ENCODE measurements at places on chromosomes 4 and X.

GRCh38 chr4:2095236-2096072, 36.3 kb downstream of the NAT8L start:
- DNase-seq, result no peak

DNA sequence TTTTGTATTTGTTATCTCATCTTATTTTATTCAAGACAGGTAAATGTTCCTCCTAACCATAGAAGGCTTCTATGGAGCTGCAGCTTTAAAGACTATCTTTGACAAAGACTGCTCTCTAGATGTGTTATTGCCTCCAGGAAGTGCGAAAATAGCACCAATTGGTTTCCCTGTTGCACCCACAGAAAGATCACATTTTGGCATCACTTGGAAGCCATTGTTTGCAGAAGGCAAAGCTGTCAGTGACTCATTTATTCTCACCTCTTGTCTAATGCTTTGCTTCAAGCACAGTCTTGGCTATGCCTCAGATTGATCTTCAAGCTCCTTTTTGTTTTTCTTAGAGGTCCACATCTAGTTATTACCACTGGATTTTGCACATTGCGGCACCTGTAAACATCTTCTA, 150.3 kb downstream of the PCDH7 start:
- no peak for DNase-seq

- DNase-seq, result no peak
These were observed 52.8 kb downstream of the FAM47C start for GRCh38 chrX:37060999-37061398.

GRCh38 chr4:40702137-40702799, 47.5 kb upstream of the NSUN7 start:
- no peak for DNase-seq

DNA sequence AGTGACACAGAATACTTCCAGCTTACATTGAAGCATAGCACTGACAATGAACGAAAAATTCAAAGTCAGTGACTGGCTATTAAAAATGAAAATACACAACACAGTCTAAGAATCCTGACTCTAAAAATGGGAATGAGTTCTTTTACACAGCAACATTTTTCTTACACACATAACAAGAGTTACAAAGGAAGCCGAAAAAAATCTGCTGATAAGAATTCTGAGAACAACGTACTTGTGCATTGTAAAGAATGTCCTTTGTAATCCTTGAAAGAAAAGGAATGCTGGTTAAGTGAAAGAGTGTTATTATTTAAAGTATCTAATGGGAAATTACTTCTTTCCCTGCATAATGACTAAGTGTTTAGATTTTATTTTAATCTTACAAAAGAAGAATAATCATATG, 199.4 kb downstream of the PRDM5 start:
- no peak for DNase-seq

GRCh38 chr4:56540826-56541225, 35.2 kb downstream of the ARL9 start:
- no peak for DNase-seq

GRCh38 chr4:27316176-27316575, 455.5 kb downstream of the STIM2 start:
- no peak for DNase-seq

DNA sequence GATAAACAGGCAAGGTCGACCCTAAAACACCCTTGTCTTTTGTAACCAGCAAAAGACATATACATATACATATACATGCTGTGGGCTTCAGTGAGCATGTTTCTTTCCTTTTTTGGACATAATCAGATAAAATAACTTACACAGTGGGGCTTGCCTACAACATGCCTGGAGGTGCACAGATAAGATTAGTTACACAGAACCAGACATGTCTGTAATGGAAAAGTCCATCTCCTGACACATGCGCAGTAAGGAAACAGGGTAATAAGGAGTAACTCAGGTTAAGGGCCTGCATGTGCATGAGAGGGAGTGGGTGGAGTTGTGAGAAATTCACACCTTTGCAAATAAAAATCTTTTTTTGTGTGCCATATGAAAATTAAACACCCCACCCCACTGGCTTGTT, 3.4 kb downstream of the UGT2A1 start:
- DNase-seq, result no peak

- peak; percentile 30 for DNase-seq
These were observed 11.2 kb downstream of the ABLIM2 start for GRCh38 chr4:8147231-8147970.

DNA sequence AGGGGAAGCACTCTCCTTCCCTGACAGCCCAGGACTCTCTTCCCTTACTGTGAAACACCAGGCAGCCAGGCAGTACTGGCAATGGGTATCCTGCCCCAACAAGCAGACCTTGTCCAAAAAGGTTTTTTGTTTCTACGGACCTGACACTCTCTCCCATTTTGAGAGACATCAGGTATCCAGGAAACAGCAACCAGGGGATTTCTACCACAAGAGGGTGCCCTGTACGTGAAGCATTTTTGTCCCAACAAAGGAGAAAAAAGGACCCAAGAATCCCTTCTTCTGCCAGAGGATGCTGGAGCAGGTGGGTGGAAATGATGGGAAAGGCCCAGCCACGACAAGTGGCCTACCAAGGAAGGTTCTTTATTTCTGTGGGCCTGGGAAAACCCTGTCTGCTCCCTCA, 65.7 kb upstream of the FGF13 start:
- no peak for DNase-seq

DNA sequence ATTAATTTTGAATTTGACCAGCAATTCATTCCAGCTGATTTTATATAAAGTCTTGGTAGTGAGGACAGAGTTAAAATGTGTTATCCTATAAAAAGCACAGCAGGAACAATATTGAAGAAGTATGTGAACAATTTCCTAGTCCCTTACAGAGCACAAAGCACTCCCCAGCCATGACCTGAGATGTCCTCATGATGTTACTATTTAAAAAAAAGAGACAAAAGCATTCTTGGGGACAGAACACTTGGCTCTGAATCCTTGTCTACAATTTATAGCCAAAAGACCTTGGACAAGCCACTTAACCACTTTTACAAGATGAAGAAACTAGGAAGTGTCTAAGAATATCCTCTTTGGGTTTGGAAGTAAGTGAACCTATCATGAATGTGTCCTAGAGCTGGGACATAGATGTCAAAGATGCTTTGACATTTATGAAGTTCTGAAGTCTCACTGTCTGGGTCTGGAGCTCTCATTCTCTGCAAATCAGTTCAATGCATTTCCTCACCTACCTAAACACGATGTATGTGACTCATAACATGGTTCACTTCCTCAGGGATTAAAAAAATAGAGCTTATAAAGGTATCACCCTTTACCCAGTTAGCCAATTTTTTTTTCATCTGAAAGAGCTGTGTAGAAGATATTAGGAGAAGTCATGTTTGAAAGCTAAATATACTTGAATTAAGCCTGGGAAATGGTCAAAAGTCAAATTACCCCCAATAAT, 61.4 kb downstream of the IGFBP7 start:
- no peak for DNase-seq

- DNase-seq, result no peak
These were observed 140.5 kb downstream of the CHRNA9 start for GRCh38 chr4:40475609-40476008.

DNA sequence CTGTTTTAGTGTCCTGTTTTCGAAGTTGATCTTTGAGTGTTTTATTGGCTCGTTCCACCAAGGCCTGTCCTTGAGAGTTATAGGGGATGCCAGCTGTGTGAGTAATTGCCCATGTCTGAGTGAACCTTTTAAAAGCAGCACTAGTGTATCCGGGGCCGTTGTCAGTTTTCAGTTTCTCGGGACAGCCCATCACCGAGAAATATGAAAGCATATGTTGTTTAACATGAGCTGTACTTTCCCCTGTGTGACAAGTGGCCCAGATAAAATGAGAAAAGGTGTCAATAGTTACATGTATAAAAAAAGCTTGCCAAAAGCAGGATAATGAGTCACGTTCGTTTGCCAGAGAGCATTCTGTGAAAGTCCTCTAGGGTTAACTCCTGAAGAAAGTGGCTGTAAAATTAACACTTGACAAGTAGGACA, 48.6 kb upstream of the RASSF6 start:
- DNase-seq, result no peak

DNA sequence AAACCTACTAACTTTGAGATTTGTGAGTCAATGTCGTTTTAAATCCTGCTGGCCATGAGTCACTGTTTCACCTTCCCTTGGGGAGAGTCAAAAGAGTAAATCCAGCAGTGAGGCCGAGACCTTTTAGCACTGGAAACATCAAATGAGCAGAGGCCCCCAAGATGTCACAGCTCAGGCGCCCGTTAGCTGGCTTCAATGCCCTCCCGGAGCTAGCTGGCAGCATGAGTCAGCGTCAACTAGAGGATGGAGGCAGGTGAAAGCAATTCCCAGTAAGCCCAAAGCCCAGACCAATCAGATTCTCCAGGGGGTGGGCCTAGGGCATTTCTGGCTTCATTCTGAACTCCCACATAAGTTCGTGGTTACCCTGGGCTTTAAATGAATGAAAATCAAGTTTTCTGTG, 170.9 kb downstream of the CLCN4 start:
- no peak for DNase-seq

- no peak for DNase-seq
These were observed 174.8 kb upstream of the KLF8 start for GRCh38 chrX:56057325-56057724.

DNA sequence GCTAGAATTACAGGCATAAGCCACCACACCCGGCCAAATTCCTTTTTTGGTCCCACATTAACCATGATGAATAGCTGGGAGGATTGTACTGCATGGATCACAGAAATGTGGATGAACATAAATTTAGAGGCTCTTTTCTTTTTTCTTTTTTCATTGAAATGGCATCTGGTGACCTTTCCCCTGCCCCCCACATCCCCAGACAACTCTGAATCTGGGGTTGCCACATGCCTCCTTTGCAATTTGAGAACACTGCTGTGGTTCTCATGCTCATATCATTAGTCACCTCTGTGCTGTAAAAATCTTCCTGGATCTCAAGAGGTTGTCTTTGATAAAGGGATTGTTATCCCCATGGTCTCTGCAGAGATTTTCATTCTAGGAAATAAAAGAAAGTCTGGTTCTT, 22.8 kb upstream of the FMR1NB start:
- no peak for DNase-seq

GRCh38 chrX:10990418-10990817, 120.7 kb upstream of the HCCS start:
- no peak for DNase-seq

DNA sequence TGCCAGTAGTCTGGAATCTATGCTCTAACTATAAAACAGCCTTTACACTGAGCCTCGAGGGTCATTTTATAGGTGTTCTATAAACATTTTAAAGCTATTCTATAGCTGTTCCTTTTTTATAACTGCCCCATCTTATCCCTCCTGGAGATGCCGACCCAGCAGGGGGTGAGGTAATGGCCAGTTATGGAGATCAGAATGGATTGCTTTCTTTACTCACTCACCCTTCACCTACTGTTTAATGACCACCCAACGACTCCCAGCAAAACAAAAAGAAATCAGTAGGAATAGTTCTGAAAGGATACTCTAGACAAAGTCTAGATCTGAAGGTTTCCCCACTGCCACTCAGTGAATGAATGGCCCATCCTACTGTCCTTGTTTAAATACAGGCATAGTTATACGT, 1113.1 kb downstream of the FAT4 start:
- DNase-seq, result no peak

GRCh38 chr4:155271557-155271956, 63.1 kb downstream of the NPY2R start:
- no peak for DNase-seq

GRCh38 chrX:154799556-154800348, 5.5 kb downstream of the MPP1 start:
- DNase-seq, result no peak

GRCh38 chr4:69224891-69225290, 10.3 kb upstream of the UGT2B11 start:
- DNase-seq, result no peak

GRCh38 chrX:120365320-120365719, 3.4 kb downstream of the ATP1B4 start:
- peak; percentile 61 for DNase-seq

DNA sequence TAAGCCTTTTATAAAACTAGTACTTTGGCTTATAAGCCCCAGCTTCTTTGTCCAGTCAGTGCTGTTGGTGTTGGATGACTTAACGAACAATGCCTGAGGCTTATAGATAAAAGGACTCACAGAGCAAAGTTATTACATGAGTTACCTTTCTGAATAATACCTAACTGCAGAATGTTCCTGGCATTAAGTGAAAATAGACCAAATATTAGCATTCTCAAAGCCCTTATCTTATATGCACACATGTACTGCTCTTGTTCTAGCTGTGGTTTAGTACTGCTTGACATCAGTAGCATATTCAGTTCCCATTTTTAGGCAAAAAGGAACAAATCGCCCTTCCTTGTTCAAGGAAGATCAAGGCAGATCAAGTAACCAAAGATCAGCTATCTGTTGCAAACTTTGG, 131.6 kb downstream of the ZNF330 start:
- DNase-seq, result no peak

DNA sequence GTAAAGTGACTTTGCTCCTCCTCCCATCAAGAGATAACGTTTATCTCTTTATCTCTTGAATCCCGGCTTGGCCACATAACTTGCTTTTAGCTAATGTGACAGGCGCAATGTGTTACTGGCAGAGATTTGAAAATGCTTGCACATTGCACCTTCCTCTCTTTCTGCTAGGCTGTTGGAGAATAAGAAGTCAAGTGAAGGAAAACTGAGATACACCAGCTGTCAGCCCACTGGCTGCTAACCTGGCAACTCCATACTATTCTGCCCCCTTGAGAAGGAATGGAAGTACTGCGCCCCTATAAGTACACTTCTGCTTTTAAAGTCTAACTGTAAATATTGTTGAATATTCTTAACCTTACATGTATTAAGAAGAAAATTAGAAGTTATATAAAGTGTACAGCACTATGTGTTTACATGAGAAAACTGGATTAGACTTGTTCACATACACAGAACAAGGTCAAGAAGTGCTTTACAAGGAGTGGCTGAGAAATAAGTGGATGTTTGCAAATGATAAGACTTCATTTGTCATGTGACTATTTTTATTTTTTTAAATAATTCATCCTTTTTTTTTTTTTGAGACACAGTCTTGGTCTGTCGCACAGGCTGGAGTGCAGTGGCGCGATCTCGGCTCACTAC, 424.5 kb upstream of the CTSO start:
- DNase-seq, result no peak

DNA sequence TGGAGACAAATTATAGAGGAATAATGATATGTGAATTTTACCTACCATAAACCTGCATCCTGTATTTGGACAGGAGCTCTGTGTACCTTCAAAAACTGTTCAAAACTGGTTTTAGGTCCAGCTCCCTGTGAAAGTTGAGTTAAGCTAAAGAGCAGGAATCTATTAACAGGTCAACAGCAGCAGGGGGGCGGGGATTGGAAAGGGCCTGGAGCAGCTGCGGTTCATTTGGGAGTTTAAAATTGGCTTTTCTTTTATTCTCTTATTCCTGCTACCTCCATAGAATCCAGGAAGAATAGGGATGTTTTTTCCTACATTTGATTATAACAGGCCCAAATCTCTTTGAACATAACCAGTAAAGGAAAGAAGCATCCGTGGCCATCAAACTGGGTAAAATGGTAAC, 23.8 kb downstream of the SHROOM3 start:
- DNase-seq, result no peak

GRCh38 chr4:122821092-122821491, 5.5 kb upstream of the FGF2 start:
- no peak for DNase-seq

DNA sequence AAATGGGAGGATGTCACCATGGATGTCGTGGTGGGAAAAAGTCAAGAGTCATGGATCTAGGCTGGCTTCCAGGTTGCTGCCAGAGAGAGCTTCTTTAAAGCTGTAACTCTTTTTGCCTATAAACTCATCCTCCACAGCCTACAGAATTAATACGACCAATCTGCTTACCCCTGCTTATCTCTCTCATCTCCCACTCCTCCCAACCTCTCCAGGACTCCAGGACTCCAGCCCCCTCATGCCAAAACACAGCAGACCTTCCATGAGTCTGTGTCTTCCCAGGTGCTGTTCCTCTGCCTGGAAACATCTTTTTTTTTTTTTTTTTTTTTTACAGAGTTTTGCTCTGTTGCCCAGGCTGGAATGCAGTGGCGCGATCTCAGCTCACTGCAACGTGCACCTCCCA, 15.3 kb upstream of the SLC10A4 start:
- no peak for DNase-seq
